ENCODE measurements at places on chromosomes 16 and 17.

GRCh38 chr16:88779406-88780141, 5.4 kb downstream of the PIEZO1 start:
- H3K4me1 ChIP-seq, result peaks cover 22% of the 10 kb centered on the region
- H3K36me3 ChIP-seq, result no peaks in the 10 kb centered on the region
- no peak for DNase-seq
- H3K27ac ChIP-seq, result no peak overlapping the region
- H3K4me3 ChIP-seq, result no peak overlapping the region

DNA sequence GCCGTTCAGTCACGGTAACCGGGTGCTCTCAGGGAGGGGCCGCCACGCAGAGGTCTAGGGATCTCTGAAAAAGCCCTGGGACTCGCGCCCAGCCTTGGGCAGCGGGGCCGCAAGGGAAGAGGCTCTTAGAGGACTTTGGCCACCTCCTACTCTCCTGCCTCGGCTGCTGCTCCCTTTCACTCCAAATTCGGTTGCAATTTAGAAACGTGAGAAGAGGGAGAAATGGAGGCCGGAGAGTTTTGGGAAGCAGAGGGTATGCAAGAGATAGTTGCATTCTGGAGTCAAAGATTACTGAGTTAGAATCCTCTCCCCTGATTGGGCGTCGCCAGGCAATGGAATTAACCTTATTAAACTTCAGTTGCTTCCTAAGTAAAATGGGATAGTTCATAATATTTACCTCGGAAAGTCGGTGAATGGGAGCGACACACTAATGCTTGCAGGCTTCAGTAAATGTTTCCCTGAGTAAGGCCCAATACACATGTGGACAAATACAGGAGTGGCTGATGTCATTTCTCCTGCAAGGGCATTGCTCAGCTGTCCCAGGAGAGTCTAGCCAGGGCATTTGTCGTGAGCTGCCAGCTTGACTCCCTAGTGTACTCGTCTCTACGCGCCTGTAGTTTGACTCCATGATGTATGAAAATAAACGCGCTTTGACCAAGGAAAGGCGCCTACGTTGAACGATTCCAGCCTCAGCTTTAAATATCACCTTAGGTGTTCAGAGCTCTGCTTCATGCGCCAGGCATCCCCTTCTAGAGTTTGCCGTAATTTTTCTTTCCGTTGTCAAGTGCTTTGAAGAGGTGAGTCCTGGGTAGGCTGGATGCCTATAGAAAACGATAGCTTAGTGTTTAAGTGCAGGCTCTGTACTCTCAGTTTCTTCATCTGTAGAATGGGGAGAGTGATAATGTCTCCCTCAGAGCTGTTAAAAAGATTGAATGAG, 667 bp downstream of the OGFOD1 start:
- peaks cover 12% of the 10 kb centered on the region for H3K4me1 ChIP-seq
- H3K36me3 ChIP-seq, result peaks cover 16% of the 10 kb centered on the region
- no peak overlapping the region for H3K27ac ChIP-seq
- H3K4me3 ChIP-seq, result peak overlapping the region; percentile 93
- no peak for DNase-seq

DNA sequence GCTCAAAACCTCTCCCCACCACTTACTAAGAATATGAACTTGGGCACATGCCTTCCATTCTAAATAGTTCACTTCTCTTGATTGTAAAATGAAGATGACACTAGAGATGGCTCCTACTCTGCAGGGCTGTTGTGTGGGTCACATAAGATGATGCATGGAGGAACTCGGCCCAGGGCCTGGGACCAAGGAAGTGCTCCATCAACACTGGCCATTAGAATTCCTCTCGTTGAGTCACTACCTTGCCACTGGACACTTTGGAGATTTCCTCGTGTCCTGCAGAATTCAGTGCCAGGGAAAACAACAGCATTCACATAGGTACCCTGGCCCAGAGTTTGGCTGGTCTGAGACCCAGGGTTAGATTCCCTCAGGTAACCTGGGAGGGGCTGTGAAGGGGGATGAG, 18.6 kb downstream of the HNF1B start:
- no peak overlapping the region for H3K27ac ChIP-seq
- DNase-seq, result no peak
- peaks cover 54% of the 10 kb centered on the region for H3K27me3 ChIP-seq
- peaks cover 3% of the 10 kb centered on the region for H3K4me1 ChIP-seq

DNA sequence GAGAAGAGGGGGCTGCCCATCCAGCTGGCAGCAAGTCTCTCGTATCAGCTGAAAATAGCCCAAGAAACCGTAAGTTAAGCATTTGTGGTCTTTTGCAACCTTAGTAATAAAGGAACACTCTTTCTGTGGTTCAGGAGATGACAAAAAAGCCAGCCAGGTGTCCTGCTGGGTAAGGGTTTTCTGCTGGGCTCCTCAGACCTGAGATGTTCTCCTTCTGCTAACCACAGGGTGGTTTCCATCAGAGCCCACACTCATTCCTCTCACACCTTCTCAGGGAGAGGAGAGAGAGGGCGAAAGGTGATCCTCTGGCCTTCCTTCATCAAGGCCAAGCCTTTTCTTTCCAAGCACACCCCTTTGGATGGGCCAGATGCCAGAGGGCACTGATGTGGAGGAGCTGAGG, 70.7 kb downstream of the TEX14 start:
- DNase-seq, result no peak
- no peak overlapping the region for H3K4me3 ChIP-seq
- no peaks in the 10 kb centered on the region for H3K36me3 ChIP-seq
- no peaks in the 10 kb centered on the region for H3K4me1 ChIP-seq

GRCh38 chr17:63185420-63185819, 219.4 kb downstream of the TANC2 start:
- no peak overlapping the region for H3K27ac ChIP-seq
- no peaks in the 10 kb centered on the region for H3K4me1 ChIP-seq
- H3K4me3 ChIP-seq, result no peak overlapping the region
- no peak for DNase-seq
- H3K36me3 ChIP-seq, result peaks cover 39% of the 10 kb centered on the region

DNA sequence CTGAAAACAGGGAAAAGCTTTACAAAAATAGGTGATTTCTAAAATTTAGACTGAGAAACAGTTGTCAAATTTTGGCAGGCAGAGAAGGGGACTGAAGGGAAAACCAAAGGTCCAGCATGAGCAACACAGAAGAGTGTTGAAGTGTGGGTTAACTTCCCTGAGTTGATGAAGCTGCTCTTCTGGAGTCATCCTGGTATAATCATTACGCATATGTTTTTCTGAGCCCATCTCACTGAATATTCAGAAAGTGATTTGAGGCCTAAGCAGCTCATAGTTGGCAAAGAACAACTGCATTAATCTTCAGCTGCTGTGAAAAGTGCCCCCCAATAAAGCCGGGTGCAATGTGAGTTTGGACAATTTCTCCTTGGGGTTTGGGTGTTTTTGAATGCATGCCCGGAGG, 115.0 kb upstream of the RBBP6 start:
- H3K27ac ChIP-seq, result no peak overlapping the region
- H3K27me3 ChIP-seq, result no peaks in the 10 kb centered on the region
- DNase-seq, result no peak
- no peak overlapping the region for H3K4me3 ChIP-seq
- H3K36me3 ChIP-seq, result no peaks in the 10 kb centered on the region
- no peaks in the 10 kb centered on the region for H3K4me1 ChIP-seq

DNA sequence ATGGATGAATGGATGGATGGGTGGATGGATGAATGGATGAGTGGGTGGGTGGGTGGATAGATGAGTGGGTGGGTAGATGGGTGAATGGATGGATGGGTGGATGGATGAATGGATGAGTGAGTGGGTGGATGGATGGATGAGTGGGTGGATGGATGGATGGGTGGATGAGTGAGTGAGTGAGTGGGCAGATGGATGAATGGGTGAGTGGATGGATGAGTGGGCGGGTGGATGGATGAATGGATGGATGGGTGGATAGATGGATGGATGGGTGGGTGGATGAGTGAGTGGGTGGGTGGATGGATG, 6.4 kb upstream of the KATNB1 start:
- H3K27ac ChIP-seq, result no peak overlapping the region
- no peaks in the 10 kb centered on the region for H3K36me3 ChIP-seq
- no peak overlapping the region for H3K4me3 ChIP-seq
- no peaks in the 10 kb centered on the region for H3K4me1 ChIP-seq

DNA sequence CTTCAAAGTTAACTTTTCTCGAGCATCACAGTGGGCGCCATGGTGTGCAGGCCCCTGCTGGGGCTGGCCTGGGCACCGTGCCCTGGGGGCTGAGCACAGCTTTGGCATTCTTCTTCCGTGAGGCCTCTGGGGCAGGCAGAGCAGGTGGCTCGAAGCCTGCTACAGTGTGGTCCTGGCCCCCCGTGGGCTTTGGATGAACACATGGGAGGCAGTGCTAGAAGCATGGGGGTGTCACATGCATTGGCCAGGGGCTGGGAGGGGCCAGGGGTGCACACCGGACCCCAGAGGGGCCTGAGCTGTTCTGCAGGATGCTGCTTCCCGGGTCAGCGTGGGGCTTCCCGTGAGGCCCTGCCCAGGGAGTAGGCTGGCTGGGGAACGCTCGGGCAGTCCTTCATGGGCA, 12.1 kb upstream of the C16orf74 start:
- H3K27me3 ChIP-seq, result no peaks in the 10 kb centered on the region
- no peak for DNase-seq
- no peak overlapping the region for H3K27ac ChIP-seq

GRCh38 chr17:67623767-67624166, 94.0 kb upstream of the NOL11 start:
- peaks cover 1% of the 10 kb centered on the region for H3K4me1 ChIP-seq
- H3K36me3 ChIP-seq, result no peaks in the 10 kb centered on the region
- no peaks in the 10 kb centered on the region for H3K27me3 ChIP-seq
- H3K27ac ChIP-seq, result no peak overlapping the region
- no peak for DNase-seq

DNA sequence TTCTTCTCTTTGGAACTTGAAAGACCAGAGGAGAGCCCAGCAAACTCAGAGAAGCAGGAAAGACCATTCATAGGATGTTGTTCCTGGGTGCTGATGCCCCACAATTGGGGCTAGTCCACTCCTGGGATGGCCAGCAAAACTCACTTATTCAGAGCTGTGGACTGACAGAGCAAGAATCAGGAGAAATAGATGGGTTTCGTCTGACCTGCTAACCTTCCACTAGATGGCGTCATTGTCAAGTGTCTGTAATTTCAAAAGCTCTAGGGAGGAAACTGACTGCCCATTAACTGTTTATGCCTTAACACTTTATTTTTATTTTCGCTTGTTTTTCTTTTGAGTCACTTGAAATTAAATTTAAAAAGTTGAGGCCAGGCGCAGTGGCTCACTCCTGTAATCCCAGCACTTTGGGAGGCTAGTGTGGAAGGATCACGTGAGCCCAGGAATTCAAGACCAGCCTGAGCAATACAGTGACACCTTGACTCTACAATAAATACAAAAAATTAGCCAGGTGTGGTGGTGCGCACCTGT, 28.7 kb upstream of the MILR1 start:
- H3K36me3 ChIP-seq, result no peaks in the 10 kb centered on the region
- DNase-seq, result peak; percentile 63
- peaks cover 3% of the 10 kb centered on the region for H3K27me3 ChIP-seq
- no peaks in the 10 kb centered on the region for H3K4me1 ChIP-seq

GRCh38 chr16:11401161-11402050, 56.1 kb downstream of the RMI2 start:
- H3K27ac ChIP-seq, result no peak overlapping the region
- DNase-seq, result no peak
- no peaks in the 10 kb centered on the region for H3K27me3 ChIP-seq
- H3K36me3 ChIP-seq, result no peaks in the 10 kb centered on the region
- peaks cover 6% of the 10 kb centered on the region for H3K4me1 ChIP-seq

GRCh38 chr16:54325616-54326265, 39.2 kb upstream of the IRX3 start:
- no peak overlapping the region for H3K27ac ChIP-seq
- H3K36me3 ChIP-seq, result no peaks in the 10 kb centered on the region
- no peak overlapping the region for H3K4me3 ChIP-seq
- H3K4me1 ChIP-seq, result peaks cover 2% of the 10 kb centered on the region

- H3K36me3 ChIP-seq, result no peaks in the 10 kb centered on the region
- no peak for DNase-seq
- peaks cover 2% of the 10 kb centered on the region for H3K4me1 ChIP-seq
Measured at GRCh38 chr16:17548825-17549224, 78.1 kb upstream of the XYLT1 start.

DNA sequence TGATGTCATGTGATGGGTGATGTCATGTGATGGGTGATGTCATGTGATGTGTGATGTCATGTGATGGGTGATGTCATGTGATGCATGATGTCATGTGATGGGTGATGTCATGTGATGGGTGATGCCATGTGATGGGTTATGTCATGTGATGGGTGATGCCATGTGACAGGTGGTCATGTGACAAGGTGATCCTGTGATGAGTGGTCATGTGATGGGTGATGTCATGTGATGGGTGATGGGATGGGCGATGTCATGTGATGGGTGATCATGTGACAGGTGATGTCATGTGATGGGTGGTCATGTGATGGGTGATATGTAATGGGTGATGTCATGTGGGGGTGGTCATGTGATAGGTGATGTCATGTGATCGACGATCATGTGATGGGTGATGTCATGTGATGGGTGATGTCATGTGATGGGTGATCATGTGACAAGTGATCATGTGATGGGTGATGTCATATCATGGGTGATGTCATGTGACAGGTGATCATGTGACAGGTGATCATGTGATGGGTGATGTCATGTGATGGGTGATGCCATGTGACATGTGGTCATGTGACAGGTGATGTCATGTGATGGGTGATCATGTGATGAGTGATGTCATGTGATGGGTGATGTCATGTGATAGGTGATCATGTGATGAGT, 17.2 kb downstream of the CD300LB start:
- DNase-seq, result peak; percentile 36
- H3K36me3 ChIP-seq, result no peaks in the 10 kb centered on the region
- no peak overlapping the region for H3K27ac ChIP-seq
- no peaks in the 10 kb centered on the region for H3K4me1 ChIP-seq
- H3K4me3 ChIP-seq, result peak overlapping the region; percentile 65

DNA sequence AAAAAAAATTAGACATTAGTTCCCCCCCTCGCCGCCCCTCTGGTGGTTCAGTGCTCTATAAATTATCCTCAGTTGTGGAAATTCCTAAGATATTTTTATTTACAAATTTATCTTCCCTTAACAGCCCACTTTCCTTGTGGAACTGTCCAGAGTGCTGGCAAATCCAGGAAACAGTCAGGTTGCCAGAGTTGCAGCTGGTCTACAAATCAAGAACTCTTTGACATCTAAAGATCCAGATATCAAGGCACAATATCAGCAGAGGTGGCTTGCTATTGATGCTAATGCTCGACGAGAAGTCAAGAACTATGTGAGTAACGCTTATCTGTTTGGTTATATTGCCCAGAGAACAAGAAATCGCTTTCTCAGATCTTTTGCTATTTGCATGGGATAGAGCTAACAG, 2.9 kb downstream of the KPNB1 start:
- no peaks in the 10 kb centered on the region for H3K27me3 ChIP-seq
- H3K4me1 ChIP-seq, result peaks cover 9% of the 10 kb centered on the region
- no peak overlapping the region for H3K4me3 ChIP-seq
- no peak overlapping the region for H3K27ac ChIP-seq
- DNase-seq, result no peak

DNA sequence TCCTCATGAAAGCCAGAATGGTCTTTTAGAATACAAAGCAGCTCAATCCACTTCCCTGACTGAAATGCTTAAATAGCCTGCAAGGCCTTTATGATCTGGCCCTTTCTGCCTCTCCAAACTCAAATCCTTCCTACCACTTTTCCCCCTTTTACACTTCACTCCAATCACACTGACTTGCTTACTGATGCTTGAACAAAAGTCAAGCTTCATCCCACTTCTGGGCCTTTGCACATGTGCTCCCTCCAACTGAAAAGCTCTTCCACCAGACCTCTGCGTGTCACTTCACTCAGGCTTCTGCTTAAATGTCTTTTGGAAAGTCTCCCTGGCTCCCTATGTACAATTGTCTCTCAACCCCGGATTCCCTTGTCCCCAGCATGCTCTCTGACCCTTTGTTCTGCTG, 13.3 kb upstream of the TERB1 start:
- DNase-seq, result no peak
- no peaks in the 10 kb centered on the region for H3K27me3 ChIP-seq
- H3K4me1 ChIP-seq, result no peaks in the 10 kb centered on the region
- H3K27ac ChIP-seq, result no peak overlapping the region
- no peak overlapping the region for H3K4me3 ChIP-seq
- peaks cover 94% of the 10 kb centered on the region for H3K36me3 ChIP-seq
